Activated naive CD4-positive, alpha-beta T cell treated with anti-CD3 and anti-CD28 coated beads for 36 hours (primary cell): ENCODE measurements at places on chromosomes 5 and 9. TPM values are rescaled to one million over a fixed set of nuclear protein-coding genes. Genes with fewer than 3 reads are reported as not detected.

DNA sequence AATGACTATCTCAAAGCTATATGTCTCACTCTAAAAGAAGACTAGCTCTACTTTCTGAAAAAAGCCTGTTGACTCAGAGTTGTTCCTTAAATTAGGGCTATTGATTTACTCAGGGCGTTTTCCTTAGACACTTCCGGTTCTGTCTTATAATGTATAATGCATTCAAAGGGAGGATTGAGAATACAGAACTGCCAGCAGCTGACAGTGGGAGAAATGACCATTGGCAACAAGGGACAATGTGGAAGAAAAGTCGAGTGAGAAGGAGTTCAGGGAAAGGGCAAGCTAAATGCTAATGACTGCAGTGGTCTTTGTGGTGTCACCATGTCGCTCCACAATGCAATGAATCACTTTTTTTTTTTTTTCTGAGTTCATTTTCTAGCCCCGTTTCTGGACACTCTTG is 65.7 kb upstream of the ANKH start:
- no peaks in the 10 kb centered on the region for H3K27me3 ChIP-seq
- no peaks in the 10 kb centered on the region for H3K36me3 ChIP-seq
- no peak overlapping the region for H3K4me3 ChIP-seq
- H3K27ac ChIP-seq: no peak overlapping the region
- DNase-seq: no peak

DNA sequence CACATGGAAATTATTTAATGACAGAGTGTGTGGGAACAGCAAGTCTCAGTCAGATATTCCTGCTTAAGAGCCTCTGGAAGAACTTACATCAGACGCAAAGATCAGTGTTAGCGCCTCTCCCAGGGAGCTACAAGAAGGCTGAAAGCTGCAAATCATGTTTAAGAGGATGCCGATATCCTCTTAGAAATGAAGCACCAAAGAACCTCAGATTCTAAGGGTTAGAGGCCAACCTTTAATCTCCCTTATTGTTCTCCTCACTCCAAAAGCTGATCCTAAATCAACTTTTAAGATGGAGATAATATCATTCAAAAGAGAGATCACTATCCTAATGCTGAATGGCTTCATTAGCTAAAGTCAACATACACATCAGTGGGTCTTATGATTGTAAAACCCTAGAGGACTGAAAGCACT is 160.6 kb downstream of the NFIB start:
- no peaks in the 10 kb centered on the region for H3K36me3 ChIP-seq
- H3K4me3 ChIP-seq: no peak overlapping the region
- H3K27ac ChIP-seq: no peak overlapping the region
- no peak for DNase-seq
- no peaks in the 10 kb centered on the region for H3K27me3 ChIP-seq
- H3K4me1 ChIP-seq: peaks cover 5% of the 10 kb centered on the region

EGFLAM gene
- not detected for total RNA-seq

DNA sequence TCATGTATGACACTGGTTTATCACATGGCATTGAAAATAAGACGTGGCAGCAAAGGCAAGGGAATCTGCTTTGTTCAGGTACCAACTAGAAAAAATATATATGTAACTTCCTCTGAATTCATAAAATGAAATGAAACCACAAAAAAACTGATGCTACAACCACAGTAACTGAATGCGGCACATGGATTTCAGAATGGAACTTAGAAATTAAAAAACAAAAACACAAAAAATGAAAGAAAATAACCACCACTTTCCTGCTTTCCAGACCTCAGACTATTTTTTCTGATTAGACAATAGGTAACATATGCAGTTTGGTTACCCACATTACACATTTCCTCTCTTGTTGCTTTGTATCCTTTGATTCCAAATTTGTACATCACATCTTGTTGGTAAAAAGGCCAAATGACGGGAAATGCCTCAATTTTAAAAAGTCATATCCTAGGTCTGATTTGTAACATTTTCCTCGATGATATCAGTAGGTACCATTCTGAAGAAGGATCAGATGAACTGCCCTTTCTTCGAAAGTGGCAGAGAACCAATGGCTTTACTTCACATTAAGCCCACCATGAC is 18.1 kb upstream of the PDCL start:
- H3K36me3 ChIP-seq: peaks cover 24% of the 10 kb centered on the region
- no peak overlapping the region for H3K4me3 ChIP-seq
- DNase-seq: no peak
- H3K4me1 ChIP-seq: peaks cover 28% of the 10 kb centered on the region

DNA sequence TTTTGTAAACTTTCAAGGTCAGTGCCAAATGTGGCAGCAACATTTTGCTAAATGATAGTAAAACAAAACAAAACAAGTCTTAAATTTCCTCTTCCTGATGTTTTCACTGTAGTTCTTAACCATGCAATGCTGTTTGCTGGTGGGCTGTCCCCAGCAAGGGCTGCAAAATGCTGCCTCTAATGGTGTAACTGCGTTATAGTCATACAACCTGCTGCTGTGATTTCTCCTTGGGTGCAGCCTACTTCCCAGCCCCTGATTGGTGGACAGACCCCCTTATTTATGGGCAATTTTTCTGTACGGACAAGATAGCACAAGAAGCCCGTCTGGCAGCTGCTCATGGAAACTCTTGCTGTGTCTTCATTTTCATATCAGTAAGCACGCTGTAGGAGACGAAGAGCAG is 26.6 kb upstream of the PIP5K1B start:
- H3K36me3 ChIP-seq: no peaks in the 10 kb centered on the region
- DNase-seq: no peak
- H3K27me3 ChIP-seq: peaks cover 12% of the 10 kb centered on the region

DNA sequence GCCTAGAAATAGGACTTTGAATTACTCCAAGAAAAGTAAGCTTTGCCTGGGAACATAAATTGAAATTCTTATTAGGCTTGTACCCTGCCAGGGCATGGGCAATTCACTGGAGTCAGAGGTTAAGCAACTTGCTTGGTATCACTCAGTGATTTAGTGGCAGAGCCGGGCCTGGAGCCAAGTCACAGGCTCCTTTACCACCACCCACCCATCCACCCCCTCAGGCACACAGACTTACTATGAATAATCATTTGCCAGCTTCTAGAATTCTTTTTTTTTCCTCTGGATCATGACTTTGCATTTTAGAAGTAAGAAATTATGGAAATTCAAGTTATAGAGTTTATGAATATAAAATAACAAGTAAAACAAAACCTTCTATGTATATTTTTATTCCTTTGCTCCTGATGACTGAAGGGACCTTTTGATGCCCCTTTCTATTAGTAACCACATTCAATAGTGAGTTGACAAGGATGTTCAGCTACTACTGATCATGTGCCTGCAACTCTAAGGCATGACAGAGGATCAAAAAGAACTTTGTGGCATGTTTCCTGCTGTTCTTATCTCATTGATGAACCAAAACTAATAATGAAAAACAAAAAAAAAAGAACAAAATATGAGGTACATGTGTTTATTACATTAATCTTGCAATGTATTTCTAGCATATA is 614.7 kb downstream of the TLR4 start:
- no peak overlapping the region for H3K27ac ChIP-seq
- no peaks in the 10 kb centered on the region for H3K36me3 ChIP-seq
- no peaks in the 10 kb centered on the region for H3K4me1 ChIP-seq
- H3K4me3 ChIP-seq: no peak overlapping the region

DNA sequence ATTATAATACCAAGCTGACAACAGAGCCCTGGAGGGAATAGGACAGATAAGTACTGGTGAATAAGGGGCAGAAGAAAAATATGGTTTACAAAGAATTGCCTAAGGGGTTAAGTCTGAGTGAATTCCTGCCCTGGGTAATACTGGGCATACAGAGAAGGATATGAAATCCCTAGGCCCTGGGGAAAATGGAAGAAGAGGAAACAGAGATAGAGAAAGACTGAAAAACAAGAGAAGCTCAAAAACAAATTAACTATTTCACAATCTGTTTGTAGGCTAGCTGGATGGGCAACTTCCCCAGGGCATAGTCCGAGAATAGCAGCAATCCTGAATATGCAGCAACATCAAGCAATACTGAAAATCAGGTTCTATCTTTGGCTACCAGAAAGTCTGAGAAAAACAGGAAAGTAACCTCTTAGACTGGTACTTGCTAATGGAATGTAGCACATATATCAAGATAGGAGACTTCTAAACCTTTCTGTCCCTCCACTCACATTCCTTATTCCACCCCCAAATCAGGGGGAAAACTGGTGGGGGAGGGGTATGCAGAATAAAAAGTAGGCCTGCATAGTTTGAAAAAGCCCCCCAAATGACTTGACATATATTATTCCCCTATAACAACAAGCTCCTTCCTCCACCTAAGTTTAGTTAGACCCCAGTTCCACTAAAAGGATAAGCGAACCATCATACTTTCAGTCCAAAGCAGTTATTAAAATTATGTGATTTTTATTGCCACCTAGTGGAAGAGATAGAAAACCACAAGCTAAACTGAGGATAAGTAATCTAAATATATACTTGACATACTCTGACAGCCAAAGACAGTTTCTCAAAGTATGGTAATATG is 20.6 kb downstream of the SLC38A9 start:
- H3K27me3 ChIP-seq: no peaks in the 10 kb centered on the region
- H3K4me3 ChIP-seq: no peak overlapping the region
- H3K4me1 ChIP-seq: peaks cover 3% of the 10 kb centered on the region
- no peak overlapping the region for H3K27ac ChIP-seq

FLT4 gene
- 2.7 TPM for total RNA-seq

DNA sequence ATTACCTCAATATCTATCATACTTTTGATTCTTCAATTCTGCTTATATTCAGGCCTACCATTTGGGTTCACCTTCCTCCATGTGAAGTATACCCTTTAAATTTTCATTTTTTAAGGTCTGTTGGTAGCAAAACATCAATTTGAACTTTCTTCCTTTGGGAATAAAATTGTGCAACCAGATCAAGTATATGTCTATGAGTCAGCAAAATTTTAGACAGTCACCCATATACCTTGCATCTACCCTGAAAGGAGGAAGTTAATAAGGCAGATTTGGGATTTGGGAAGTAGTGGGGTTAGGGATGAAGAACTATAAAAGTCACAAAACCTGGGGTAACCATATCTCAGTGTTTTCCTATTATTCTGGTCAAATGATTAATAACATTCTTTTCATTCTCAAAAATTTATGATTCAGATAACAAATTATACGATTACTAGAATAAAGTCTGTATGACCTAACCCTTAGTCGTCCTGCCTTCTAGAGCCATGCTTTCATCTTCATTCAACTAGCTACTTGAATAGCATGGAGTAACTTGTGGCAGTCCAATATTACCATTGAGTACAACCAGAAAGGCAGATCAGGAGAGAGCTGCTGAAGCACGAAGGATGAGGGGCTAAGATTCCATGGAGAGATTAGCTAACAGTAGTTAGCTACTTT is 2.8 kb upstream of the IL33 start:
- H3K36me3 ChIP-seq: no peaks in the 10 kb centered on the region
- peaks cover 14% of the 10 kb centered on the region for H3K27me3 ChIP-seq
- no peak overlapping the region for H3K4me3 ChIP-seq
- H3K4me1 ChIP-seq: no peaks in the 10 kb centered on the region
- no peak overlapping the region for H3K27ac ChIP-seq

TMC1 gene
- total RNA-seq: not detected

DNA sequence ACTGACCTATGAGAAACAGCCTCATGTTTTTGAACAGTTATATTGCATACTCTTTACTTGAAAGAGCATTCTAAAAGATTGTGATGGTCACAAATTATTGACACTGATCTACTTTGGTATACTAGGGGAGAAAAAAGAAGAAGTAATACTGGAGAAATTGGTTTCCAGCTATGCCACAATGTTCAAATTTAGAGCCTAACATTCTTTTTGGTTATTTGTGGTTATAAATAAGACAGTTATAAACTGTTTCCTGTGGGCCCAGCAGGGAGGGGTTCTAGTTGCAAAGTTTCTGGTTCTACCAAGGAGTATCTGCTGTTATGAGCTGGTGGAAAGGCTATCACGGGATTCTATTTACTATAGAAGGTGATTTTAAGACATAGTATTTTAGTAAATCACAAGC is 4.8 kb downstream of the CWC27 start:
- peaks cover 15% of the 10 kb centered on the region for H3K36me3 ChIP-seq
- no peak overlapping the region for H3K4me3 ChIP-seq
- no peak for DNase-seq
- H3K4me1 ChIP-seq: peaks cover 38% of the 10 kb centered on the region

GRCh38 chr5:14342306-14342705 is 199.2 kb downstream of the TRIO start:
- H3K27me3 ChIP-seq: no peaks in the 10 kb centered on the region
- H3K4me1 ChIP-seq: peaks cover 2% of the 10 kb centered on the region
- DNase-seq: peak; percentile 19
- no peaks in the 10 kb centered on the region for H3K36me3 ChIP-seq

- H3K4me3 ChIP-seq: no peak overlapping the region
- peak; percentile 48 for DNase-seq
- H3K27ac ChIP-seq: no peak overlapping the region
- H3K4me1 ChIP-seq: peaks cover 17% of the 10 kb centered on the region
- H3K27me3 ChIP-seq: peaks cover 6% of the 10 kb centered on the region
These were observed 161.3 kb downstream of the ZNF608 start for GRCh38 chr5:124584991-124585715.

GRCh38 chr5:136082390-136083193 is 50.1 kb upstream of the SMAD5 start:
- H3K27ac ChIP-seq: no peak overlapping the region
- no peak overlapping the region for H3K4me3 ChIP-seq
- H3K4me1 ChIP-seq: peaks cover 2% of the 10 kb centered on the region
- peaks cover 21% of the 10 kb centered on the region for H3K27me3 ChIP-seq
- DNase-seq: peak; percentile 57
